Fibroblast of skin of right quadriceps (primary cell): ENCODE measurements at places on chromosomes 3 and 15.

- peak; percentile 85 for DNase-seq
Observed at GRCh38 chr3:113211330-113212149, at the start of gene BOC. Gene BOC (plus strand): TSS chr3:113211557. CDS start chr3:113249803, 38,246 bp downstream.

DNA sequence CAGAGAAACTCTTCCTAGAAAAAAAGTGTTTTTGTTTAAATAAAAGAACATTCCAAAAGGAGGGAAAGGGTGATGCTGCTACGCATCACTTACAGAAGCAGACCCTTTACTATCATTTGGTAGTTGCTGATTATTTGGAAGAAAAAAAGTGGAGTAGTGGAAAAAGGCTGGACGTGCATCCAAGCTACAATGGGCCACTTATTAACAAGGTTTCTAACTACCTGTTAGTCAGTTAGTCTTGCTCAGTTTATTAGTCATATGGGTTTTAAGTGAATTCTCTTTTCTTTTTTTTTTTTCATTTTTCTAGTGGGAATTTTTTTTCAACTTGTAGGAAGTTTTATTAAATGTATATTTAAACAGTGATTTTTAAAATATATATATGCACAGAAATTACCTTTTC, 866.0 kb downstream of the MCTP2 start:
- DNase-seq: no peak

DNA sequence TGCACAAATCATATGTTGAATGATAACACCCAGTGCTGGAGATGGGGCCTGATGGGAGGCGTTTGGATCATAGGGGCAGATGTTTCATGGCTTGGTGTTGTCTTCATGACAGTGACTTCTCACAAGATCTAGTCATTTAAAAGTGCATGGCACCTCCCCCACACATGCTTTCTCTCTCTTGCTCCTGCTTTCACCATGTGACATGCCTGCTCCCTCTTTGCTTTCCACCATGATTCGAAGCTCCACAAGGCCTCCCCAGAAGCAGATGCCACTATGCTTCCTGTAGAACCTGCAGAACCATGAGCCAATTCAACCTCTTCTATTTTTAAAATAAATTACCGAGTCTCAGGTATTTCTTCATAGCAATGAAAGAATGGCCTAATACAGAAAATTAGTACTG, 17.8 kb upstream of the SH3BP5 start:
- DNase-seq: no peak

DNA sequence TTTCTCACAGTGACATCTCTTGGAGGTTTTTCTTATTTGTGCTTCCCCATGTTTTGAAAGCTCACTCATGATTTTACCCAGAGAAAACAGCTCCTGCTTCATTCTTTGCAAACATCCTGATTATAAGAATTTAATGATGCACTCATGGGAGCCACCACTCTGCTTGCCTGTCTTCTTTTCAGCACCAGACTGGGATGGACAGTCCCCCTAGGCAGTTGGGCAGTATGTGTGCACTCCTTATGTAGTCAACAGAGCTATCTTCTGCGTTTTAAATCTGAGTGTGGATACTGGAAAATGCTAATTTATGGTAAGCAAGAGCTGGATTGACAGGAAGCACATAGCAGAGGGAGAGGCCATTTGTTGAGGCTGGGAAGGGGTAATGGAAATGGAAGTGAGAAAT, 276.1 kb downstream of the AGBL1 start:
- no peak for DNase-seq

- DNase-seq: no peak
Observed at GRCh38 chr3:9899289-9899791, 3.3 kb upstream of the IL17RE start.

DNA sequence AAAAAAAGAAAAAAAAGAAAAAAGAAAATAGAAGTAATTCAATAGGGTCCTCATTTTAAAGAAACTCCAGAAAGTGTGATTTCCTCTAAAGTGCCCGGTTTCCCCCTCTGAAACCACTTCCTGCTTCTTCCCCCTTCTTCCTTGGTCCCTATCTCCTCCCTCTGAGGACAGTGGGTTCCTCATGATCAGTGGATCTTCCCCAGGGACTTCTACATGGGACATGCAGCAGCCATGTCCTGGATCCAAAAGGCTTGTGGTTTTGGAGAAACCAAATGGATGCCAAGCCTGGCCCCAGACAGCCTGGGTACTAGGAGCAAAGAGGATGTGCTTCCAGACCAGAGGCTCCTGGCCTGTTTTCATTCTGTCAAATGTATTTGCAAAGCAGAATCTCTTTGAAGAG, 26.6 kb upstream of the SMAD6 start:
- DNase-seq: no peak

DNA sequence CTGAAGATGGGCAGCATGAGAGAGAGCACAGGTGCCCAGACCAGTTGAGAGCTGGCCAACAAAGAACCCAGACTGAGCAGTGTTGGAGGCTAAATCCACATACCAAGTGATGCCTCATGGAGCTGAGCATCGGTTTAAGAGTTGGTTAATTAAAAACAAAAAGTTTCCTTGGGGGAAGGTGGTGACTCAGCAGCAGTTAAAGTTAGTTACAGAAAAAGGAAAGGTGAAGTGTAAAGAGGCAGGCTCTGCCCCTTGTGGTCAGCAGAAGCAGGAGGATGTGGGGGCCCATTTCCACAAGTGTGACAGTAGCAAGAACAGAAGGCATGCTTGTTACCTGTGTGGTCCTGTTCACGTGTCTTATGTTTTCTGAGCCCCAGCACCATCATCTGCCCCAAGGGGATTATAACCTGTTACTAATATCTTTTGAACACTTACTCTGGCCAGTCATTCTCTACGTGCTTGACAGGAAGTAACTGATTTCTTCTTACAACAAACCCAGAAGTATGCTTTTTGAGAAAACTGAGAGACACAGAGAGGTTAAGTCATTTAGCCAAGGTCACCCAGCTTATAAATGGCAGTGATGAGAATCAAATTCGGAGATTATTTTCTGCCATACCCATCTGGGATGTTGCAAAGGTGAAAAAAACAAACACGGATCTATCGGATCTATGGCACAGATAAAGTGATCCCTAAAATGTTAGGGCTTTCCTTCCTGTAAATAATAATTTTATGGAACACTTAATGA, 91.0 kb downstream of the EPHB1 start:
- DNase-seq: peak; percentile 62

- DNase-seq: no peak
Observed at GRCh38 chr15:80665151-80665550, 30.0 kb upstream of the ABHD17C start.

DNA sequence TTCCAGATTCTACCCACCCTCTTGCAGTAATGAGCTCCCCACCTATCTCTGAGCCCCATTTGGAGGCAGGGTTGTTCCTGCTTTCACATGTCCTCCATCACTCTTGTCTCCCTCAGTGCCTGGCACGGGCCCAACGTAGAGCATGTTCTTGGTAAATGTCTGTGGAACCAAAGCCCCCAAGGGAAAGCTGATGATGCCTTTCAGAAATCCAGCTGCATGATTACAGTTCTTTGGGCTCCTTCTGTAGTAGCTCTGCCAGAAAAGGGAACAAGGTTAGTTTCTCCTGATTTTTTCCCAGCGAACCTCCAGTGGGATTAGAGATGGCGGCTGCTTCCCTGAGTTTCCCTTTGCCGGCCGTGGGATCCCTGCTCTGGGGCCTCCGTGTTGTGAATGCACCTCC, 39.3 kb downstream of the CGNL1 start:
- no peak for DNase-seq

DNA sequence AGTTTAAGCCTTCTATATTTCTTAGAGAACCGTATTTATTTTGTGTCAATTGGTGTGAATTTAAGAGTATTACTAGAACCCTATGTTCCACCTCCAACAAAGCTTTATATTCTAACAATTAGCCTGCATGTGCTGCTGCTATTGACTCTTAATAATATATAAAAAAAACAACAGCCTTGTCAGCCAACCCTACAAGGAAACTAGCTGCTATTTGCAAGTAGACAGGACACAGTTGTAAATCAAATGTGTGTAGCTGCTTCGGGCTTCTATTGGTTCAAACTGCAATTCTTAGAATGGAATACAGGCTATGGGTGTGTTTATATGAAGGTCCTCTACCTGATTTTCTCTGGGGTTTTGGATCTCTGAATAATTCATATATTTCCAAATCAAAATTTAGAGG, 60.7 kb downstream of the ZBTB20 start:
- no peak for DNase-seq

DNA sequence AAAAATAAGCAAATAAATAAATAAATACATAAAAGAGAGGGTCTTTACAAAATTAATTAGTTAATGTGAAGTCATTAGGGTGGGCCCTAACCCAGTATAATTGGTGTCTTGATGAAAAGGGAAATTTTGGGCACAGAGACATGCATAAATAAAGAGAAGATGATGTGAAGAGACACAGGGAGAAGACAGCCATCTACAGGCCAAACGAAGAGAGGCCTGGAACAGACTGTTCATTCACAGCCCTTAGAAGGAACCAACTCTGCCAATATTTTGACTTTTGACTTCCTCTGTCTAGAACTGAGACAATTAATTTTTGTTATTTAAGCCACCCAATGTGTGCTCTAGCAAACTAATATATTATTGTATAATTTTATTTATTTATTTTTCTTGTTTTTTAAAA, 29.6 kb upstream of the SELENOK start:
- DNase-seq: no peak

DNA sequence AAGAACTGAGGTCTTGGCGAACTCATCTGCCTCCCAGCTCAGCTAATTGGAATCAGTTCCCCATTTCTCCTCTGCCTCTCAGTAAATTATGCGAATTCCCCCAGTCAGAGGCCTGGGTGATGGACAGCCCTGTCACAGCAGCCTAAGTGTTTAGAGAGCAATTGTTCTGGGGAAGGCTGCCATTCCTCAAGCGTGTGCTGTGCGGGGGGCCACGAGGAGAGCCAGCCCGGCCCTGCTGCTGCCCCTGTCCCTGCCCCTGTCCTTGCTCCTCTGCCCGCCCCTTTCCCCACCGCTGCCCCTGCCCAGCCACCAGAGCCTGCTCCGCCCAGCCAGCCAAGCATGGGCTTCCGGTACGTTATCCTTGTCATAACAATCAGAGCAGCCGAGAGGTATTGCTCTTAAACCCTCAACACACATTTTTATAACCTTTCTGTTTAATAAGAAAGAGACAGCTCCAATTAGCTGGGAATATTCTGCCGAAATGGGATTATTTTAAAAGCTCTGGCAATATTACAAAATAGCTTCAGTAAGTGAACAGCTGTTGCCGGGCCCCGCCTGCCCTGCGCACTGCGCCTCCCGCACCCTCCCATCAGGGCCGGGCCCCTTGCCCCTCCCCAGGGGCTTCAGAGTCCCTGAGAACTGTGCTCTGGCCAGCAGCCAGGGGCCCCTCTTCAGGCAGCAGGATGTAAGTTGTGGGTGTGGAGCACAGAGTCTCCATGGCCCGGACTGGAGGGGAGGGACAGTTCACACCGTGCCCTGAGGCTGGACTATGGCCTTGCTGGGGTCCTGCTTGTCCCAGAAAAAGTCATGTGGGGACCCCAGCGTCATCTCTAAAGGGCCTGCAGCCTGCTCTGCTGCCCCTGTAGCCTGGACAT, 12.4 kb upstream of the CACNA2D2 start:
- DNase-seq: no peak

DNA sequence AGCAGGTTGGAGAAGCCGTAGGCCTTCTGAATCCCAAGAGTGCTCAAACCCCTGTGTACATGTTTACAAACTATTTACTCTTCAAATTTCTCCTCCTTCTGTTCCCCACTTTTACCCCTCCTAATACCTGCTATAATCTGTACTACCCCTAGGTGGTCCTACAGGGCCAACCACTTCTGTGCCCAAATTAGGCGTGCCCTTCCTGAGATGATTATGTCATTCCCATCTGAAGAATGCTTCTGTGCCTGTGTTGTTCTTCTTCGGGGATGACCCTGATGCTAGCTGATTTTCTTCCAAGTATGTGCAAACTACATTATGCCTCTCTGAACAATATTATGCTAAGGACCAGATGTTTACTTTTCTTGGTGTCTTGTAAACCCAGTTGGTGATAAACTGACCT, 20.5 kb downstream of the RBP2 start:
- DNase-seq: no peak

GRCh38 chr3:193564012-193564411, 9.3 kb upstream of the ATP13A4 start:
- no peak for DNase-seq

- DNase-seq: no peak
Observed at GRCh38 chr3:10470120-10471053, 35.0 kb downstream of the ATP2B2 start.

DNA sequence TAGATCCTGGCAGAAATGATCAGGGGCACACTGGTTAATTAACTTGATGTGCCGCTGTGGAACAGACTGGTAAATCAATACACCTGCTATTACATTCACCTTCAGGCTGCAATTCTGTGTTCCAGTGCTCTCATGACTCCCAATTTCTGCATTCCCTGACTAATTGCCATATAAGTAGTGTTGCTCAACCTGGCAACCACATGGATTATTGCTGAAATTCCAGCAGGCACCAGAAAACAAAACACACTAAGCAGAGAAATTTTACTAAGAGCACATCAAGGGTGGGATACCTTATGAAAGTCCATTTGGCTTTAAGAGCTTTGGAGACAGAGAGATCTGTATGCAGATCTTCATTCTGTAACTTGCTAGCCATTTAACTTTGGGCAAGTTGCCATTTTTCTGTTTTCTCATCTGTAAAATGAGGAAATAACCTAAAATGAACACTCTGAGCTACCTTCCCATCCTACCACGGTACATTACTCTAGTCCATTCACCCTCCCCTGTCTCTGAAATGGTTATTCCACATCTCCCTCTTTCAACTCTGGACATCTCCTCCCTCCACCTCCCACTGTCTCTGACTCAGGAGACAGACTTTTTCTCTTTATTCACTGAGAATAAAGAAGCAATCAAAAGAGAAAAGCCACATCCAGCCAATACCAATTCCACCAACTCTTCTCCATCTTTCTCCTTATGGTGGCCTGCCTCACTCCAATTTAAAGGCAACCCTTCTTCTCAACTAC, 54.6 kb downstream of the STAC start:
- DNase-seq: peak; percentile 58
